ENCODE measurements at places on chromosomes 3 and 15. TPM values are rescaled to one million over a fixed set of nuclear protein-coding genes. Genes with fewer than 3 reads are reported as not detected.

The SYNPR gene
- not detected for total RNA-seq

The BAHD1 gene
- 11.2 TPM for total RNA-seq

The ZNF80 gene
- not detected for total RNA-seq

The LMOD3 gene
- total RNA-seq = not detected

The CD200 gene
- total RNA-seq = not detected

Measured in A172 (cell line).